ENCODE measurements at places on chromosomes 1 and 21.

DNA sequence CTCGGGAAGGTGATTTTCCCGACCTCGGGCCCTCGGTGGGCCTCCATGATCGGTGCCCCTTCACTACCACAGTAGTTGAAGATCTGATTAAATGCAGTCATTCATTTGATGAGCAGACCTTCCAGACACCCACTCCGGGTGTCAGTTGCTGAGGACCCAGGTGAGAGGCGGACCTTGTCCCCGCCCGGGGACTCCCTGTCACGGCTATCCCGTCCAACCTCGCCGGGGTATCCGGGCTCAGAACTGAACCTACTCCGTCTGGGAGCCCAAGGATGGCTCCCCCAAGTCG is 22.6 kb downstream of the RNU1-3 start:
- DNase-seq: no peak

DNA sequence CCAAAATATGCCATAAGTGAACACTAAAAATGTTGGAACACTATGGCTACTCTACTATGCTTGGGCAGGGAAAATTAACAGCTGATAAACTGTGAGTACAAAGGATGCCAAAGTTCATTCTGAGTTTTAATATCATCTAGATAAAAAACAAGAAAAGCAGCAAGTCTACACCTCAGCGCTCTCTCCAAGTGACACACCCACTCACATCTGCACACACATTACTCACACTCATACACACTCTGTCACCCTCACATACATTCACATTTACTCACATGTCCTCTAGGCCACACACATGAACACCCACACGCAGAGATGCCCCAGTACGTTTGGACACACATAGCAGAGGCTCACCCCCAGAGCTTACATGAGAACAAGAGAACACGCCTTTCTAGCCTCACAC is 87.3 kb upstream of the RAB4A start:
- no peak for DNase-seq

DNA sequence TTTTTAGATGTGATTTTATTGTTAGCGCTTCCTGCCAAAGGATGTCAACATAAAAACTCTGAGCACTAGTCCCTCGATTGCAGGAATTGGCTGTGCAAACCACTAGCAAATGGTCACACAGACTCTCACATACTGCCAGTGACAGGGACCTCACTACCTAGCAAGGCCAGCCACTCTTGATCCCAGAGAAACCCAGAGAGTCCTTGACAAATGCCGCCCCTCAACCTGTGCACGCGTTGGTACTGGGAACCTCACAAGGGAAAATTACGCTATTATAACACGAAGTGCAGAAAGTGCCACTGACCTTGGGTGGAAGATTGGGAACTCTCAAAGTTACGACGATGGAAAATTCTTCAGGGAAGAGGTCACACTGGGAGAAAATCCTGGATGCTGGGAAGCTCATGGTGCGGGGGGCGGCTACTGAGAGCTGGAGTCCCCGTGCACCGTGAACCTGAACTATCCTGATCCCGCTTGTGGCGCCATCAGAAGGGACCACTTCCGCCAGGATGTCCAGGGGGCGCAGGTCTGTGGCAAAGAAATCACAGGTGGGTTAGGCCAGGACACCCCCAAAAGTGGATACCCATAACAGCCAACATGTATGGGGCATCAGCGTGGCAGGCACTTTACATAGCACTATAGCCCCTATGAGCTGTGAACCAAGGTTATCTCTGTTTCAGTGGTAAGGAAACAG is 5.9 kb upstream of the KRTAP10-4 start:
- no peak for DNase-seq

GRCh38 chr1:43314233-43314632 is 13.5 kb downstream of the TIE1 start:
- DNase-seq: no peak

- no peak for DNase-seq
These were observed 45.4 kb upstream of the DIP2A start for GRCh38 chr21:46413365-46413696.

DNA sequence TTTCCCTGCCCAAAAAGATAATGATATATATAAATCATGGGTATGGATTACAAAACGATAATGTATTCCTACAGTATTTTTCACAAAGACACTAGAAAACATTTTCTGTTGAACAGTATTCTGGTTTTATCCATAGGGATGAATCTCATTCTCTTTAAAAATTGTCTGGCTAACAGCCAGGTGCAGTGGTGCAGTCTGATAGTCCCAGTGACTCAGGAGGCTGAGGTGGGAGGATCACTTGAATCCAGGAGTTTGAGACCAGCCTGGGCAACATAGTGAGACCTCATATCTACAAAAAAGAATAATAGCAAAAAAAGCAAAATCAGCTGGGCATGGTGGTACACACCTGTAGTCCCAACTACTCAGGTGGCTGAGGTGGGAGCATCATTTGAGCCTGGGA is 23.3 kb downstream of the PIP5K1A start:
- DNase-seq: no peak

Data from BJ (cell line).